ENCODE measurements at places on chromosomes 1 and 21. TPM values are rescaled to one million over a fixed set of nuclear protein-coding genes. Genes with fewer than 3 reads are reported as not detected.

- DNase-seq = peak; percentile 60
Measured at GRCh38 chr1:235898126-235898525, 31.4 kb upstream of the LYST start.

- DNase-seq = peak; percentile 49
Measured at GRCh38 chr1:77900687-77901293, 12.4 kb downstream of the NEXN start.

The BRINP3 gene
- total RNA-seq = 0.08 TPM

GRCh38 chr1:241156231-241156965 lies 200.6 kb downstream of the RGS7 start:
- DNase-seq = peak; percentile 30

The TLCD4 gene
- total RNA-seq = 5.3 TPM

Data from myocyte (in vitro differentiated cells).